ENCODE measurements at places on chromosomes 11 and 22. TPM values are rescaled to one million over a fixed set of nuclear protein-coding genes. Genes with fewer than 3 reads are reported as not detected.

The PHOX2A gene
- polyA plus RNA-seq, result not detected

GRCh38 chr11:102546923-102547471, 16.4 kb upstream of the MMP7 start:
- DNase-seq, result no peak

DNA sequence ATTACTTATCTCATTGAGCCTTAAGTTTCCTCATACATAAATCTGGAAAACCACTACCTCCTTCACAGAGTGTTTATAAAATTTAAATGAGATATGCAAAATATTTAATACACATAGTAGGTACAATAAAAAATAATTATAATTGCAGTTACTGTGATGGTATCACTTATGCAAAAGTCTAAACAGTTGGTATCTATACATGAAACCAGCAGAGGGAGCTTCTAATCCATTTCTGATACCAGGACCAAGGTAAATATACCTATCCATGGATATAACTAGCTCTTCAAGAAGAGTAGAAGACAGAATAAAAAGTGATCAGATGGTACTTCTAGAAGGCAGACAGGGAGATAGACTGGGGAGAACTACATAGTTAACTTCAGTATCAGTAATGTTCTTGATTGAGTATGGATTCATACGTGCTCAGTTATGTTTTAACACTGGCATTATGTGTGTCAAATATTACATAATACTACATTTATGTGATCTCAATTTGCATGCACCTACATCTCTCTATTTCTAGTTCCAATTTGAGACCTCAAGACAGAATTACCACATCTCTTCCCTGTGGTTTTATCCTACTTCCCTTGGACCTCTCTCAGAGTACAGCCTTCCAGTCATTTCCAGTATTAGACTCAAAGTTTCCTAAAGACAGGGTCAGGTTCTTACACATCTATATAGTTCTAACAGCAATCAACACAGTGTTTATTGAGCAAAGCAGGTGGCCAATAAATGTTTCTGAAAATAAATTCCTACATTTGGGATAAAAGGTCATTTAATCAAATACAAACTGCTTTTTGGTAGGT, 13.7 kb upstream of the TSG101 start:
- no peak for DNase-seq

DNA sequence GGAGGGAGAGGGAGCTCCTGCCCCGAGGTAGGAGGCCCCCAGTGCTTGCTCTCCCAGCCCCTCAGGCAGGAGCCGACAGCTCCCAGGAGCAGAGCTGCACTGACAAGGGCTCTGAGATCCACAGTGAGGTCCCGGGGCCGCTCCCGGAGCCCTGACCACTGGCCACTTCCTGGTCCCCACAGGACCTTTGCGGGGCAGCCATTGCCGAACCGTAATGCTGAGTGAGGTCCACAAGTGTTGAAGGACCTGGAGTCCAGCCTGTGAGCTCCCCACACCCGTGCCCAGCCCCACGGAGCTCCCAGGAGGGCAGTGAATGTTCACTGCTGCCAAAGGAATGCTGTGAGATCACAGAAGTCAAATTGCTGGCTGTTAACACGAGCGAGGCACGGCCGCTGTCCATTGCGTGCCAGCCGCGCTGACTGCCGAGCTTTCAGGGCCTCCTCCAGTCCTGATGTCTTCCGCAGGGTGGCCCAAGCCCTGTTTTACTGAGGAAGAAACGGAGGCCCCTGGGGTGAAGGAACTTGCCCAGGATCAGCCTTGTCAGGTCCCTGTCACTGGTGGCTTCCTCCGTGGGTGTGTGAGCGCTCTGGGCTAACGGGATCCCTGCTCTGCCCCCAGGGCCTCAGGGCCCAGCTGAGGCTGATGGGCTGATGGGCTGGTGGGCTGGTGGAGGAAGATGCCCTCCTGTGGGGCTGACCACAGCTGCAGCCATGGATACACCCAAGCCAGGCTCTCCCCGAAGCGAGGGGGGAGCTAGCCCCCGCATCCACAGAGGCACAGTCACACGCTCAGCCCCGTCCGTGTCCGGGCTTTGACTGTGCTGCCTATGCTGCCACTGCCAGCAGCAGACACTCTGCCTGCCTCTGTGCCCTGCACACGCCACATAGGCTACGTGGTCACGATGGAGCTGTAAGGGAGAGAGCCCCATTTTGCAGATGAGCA, 70.8 kb downstream of the WNT7B start:
- no peak for DNase-seq

- DNase-seq, result no peak
Measured at GRCh38 chr22:49582181-49582580, 245.5 kb downstream of the BRD1 start.

DNA sequence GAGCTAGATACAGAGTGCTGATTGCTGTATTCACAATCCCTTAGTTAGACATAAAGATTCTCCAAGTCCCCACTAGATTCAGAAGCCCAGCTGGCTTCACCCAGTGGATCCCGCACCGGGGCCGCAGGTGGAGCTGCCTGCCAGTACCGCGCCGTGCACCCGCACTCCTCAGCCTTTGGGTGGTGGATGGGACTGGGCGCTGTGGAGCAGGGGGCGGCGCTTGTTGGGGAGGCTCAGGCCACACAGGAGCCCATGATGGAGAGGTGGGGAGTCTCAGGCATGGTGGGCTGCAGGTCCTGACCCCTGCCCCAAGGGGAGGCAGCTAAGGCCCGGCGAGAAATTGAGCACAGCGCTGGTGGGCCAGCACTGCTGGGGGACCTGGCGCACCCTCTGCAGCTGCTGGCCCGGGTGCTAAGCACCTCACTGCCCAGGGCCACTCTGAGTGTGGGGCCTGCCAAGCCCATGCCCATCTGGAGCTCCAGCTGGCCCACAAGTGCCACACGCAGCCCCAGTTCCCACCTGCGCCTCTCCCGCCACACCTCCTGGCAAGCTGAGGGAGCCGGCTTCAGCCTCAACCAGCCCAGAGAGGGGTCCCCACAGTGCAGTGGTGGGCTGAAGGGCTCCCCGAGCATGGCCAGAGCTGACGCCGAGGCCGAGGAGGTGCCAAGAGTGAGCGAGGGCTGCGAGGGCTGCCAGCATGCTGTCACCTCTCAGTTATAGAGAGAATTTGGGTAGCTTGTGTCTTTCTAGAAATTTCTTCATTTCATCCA, 417.6 kb downstream of the METTL15 start:
- DNase-seq, result no peak

The SPON1 gene
- polyA plus RNA-seq, result 95.6 TPM

DNA sequence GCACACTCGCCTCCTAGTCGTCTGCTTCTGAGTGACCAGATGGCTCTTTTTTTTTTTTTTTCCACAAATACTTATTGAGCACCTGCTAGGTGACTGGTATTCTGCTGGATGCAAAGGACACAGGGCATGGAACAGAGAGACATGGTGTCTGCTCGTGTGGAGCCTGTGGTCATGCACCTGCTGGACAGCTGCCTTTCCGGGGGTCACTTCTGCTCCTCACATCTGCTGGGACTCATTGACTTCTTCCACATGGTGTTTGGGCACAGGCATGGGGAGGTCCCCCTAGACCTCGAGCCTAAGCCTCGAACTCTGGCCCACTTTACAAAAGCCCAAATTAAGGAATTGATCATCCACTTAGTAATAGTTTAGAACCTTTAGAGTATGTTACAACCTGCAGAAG, 39.5 kb upstream of the EMID1 start:
- no peak for DNase-seq

The OR6A2 gene
- polyA plus RNA-seq, result not detected

The GPR83 gene
- 0.28 TPM for polyA plus RNA-seq

- no peak for DNase-seq
Measured at GRCh38 chr11:65853246-65853979, 4.6 kb downstream of the CFL1 start.

- no peak for DNase-seq
Measured at GRCh38 chr22:45446216-45446615, 32.7 kb downstream of the RIBC2 start.

GRCh38 chr22:19765477-19766239, 5.1 kb downstream of the TBX1 start:
- no peak for DNase-seq

DNA sequence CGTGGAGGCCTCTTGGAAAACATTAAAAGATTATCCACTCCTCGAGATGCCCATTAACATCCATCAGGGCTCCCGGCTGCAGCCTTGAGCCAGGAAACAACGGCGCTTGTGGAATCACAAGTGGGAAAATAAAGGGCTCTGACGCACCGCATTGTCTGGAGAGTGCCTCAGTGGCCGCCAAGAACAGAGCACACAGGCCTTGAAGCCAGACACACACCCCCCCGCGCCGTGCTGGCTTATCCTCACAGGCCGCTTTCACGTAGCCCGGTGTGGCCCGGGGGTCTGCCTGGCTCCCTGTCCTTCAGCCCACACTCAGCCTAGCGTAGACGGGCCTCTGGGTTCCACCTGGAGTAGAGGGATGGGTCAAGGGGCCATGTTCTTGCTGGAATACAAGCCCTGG, 1020.5 kb downstream of the BRD1 start:
- no peak for DNase-seq

- no peak for DNase-seq
Measured at GRCh38 chr11:105100206-105100605, 39.4 kb downstream of the CARD18 start.

DNA sequence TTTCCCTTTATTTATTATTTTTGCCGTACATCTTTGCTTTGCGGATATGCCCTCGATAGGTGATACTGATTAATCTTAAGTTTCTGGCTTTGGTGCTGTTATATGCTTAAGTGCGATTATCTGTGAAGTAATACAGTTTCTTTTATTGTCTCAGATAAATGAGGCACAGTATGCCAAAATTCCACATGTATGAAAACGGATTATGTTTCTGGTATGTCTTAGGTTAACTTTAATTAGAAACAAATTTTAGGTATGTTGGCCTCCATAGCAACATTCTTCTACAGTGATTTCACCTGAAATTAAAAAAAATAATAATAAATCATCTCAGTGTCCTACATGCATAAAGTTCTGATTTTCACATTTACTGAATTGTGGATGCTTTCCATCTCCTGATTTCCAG, 119.2 kb downstream of the ARHGAP42 start:
- DNase-seq, result no peak

DNA sequence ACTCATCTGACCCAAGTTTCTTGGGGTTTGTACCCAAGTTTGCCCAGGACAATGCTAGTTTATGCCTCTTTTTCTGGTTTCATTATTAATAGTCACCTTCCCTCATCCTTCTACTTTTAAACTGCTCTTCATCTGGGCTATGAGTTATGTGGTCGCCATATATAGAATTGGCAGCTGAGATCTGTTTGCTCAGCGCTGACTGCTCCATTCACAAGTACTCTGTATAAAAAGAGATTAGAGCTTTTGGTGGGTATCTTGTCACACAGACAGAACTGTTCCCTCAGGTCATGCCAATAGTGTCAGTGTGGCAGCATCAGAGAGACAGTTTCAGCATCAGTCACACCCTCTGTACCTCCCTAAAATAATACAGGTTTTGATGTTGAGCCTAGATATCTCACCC, 326.0 kb downstream of the RAB38 start:
- DNase-seq, result no peak

DNA sequence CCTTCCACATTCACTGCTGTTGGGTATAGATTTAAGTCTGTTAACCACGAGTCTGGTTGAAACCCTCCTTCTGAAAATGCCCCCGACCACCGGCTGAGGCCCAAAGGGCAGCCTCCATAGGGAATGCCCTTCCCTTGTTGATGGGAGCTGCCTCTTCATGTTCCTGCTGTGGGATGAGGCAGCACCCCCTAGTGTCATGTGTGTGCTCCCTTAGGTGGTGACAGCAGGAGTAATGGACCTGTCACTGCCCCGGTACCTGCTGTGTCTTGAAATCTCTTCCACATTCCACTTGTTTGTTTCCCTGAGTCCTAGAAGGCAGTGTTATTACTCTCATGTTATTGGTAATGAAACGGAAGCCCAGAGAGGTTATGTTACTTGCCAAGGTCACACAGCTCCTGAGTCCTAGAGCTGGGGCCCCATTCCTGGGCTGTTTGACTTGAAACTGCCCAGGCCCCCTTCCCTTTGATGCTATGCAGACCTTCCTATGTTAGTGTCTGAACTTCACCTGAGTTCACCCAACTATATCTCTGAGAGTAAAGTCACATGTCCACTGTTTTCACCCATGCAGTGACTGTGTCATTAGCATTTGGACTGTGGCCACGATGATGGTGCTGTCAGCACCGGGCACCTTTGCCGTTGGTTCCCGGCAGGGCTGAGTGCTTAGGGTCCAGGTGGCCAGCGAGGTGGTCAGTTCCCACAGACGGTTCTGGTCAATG, 234.3 kb downstream of the TBC1D22A start:
- no peak for DNase-seq

The SCN3B gene
- polyA plus RNA-seq, result 4.1 TPM

GRCh38 chr11:92740276-92740675, 229.2 kb upstream of the MTNR1B start:
- DNase-seq, result no peak

The MMP13 gene
- polyA plus RNA-seq, result not detected

GRCh38 chr11:30960387-30960992, 374.3 kb upstream of the MPPED2 start:
- DNase-seq, result peak; percentile 43

DNA sequence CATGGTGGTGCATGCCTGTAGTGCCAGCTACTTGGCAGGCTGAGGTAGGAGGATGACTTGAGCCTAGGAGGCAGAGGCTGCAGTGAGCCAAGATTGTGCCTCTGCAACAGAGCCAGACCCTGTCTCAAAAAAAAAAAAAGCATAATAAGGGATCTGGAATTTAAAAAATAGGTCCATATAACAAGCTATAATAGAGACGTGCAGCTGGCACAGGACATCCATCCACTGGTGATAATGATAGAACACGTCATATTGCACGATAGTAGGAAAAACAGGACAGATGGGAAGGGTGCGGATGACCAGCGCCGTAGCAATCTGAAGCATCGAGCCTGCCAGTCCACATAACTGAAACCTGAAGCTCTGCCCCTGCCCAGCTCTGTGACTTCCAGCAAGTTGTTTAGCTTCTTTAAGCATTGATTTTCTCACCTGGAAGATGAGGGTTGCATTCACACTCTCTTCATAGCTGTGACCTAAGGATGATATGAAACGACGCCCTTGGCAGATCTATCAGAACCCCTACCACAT, 60.3 kb upstream of the PRODH start:
- DNase-seq, result no peak

DNA sequence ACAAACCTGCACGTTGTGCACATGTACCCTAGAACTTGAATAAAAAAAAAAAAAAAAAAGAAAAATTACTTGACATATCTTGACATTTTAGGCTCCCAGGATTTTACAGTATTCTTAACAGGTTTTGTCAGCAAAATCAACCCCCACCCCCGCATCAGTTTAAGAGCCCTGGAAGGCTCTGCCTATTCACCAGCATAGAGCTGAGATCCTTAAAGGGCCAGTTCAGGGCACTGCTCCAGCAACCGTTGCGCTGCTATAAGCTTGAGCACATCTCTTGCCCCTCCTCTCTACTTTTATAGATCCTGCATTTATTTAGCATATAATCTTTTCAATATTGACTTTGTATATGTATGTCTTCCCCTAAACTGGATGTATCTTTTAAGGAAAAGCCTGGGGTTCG, 697 bp upstream of the PAFAH1B2 start:
- DNase-seq, result peak; percentile 53

The OR8D4 gene
- polyA plus RNA-seq, result 0.06 TPM

DNA sequence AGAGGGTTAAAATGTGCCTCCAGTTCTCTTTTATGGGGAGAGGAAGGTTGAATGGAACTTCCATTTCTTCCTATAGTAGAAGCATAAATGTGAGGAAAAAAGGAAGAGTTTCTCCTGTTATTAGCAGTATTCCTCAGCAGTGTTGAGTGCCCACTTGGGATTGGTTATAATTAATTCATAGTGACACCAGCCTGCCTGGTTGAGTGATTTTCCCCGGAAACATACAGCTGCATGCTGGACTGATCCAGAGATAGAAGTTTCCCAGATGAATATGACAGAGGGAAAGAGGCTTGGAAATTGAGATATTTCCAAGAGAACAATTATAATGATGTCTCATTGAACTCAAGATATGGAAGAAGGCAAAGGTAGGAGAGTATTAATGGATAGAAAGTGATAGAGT, 28.3 kb downstream of the RAB39A start:
- DNase-seq, result no peak

All from right lung (tissue), 10 donors.